ENCODE measurements at places on chromosomes 4 and X.

DNA sequence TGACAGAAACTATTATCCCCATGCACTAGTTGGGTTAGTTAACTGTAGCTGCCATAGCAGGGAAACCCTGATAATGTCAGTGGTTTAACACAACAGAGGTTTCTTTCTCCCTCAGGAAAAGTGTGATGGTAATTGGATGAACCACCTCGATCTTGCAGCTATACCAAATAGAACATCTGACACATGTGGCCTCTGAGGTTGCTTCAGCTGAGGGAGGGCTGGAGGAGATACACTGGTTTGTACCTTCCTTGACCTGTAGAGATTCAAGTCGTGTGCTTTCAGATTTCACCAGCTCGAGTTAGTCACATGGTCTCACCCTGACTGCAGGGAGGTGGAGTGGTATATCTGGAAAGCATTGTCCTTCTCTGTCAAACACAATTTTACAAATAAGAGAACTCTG is 147.2 kb upstream of the SFRP2 start:
- no peak for DNase-seq

DNA sequence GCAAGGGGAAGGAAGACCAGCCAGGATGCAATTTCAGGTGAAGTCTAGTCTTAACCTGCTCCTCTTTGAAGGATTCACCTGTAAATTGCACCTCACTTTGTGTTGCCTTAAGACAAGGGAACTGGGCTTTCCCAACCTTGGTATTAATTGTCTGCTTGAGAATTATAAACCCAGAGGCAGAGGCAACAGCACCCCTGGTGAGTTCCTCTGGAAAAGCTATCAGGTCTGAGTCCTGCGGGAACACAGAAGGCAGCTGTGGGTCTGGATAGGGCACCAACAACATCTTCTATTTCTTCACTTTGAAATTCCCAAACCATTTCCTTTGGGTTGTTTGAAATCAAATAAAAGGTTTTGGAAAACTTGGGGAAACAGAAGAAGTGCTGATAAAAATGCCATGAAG is 109.2 kb upstream of the NPY2R start:
- DNase-seq = no peak

DNA sequence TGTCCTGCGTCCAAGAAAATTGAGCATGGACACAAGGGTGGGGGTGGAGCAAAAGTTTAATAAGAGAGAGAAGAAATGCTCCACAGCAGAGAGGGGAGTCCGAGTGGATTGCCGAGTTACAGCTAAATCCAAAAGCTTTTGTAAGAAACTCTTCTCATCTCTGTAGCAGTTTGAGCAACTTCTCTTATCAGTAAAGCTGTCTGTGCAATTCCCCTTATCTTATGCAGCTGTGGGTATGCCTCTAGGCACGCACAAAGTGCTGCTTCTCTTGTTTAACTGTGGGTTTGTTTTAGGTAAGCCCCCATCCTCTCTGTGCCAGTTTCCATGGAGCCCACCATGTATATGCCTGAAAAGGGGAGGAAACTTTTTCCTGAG is 44.8 kb downstream of the HMGB2 start:
- no peak for DNase-seq

DNA sequence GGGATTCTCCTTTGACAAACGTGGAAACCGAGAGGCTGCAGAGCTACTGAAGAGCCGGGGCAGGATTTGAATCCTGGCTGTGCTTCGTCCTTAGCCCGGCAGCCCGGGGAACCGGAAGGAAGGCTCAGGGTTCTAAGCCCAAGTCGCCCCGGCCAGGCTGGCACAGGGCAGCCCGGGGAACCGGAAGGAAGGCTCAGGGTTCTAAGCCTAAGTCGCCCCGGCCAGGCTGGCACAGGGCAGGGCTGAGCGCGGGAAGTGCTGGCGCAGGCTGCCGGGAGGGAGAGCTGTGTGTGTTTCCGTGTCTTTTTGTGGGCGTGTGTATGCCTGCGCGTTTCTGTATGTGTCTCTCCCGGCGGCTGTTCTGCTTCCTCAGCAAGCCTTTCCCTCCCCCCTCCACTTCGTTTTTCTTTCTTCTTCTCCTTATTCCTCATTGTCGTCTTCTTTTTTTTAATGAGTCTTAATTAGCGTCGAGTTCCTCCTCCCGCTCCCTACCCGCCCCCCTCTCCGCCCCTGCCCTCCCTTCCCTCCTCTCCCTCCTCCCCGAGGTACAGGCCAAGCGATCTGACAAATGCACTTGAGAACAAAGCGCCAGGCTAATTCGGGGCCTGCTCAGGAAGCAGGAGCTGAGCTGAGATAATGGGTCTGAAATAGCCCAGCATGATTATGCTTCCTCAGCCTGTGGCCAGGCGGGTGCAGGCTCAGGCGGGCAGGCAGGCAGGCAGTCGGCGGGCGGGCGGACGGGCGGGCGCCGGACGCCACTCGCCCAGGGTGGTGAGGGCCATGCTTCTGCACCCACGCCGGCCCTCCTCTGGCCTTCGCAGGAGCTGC is 65.9 kb downstream of the EFNB1 start:
- DNase-seq = no peak

GRCh38 chrX:8730812-8731558 is 952 bp downstream of the ANOS1 start:
- no peak for DNase-seq

DNA sequence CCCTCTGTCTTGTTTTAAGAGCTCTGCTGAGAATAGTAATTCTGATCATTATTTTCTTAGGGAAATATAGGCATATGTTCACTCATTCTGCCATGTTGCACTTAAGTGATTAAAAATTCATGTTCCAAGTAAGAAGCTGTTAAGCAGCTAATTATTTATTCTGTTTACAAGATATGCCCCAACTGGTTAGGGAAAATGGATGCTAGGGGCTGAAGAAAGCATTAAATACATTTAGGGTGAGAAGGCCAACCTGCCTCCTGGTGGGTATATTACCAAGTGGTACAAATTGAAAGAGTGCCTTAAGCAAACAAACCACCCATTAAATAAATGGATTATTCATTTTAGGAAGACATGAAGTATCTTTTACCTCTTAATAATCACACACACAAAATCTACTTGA is 392.6 kb upstream of the EPHA5 start:
- DNase-seq = no peak

DNA sequence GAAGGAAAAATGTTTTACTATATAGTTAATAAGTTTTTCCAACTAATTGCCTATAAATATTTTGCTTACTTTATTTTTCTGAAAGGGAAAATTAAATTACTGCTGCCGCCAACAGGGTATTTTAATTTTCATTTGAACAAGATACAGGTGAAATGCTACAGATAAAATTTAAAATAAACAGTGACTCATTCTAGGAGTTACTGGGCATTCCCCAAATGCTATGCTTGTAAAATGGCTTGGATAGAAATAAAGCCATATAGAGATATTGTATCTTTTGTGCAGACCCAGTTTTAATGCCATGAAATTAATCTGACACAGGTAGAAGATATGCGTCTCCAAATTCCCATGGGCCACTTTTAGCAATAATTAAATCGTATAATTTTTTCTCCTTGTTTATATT is 144.5 kb downstream of the NAP1L3 start:
- DNase-seq = no peak

DNA sequence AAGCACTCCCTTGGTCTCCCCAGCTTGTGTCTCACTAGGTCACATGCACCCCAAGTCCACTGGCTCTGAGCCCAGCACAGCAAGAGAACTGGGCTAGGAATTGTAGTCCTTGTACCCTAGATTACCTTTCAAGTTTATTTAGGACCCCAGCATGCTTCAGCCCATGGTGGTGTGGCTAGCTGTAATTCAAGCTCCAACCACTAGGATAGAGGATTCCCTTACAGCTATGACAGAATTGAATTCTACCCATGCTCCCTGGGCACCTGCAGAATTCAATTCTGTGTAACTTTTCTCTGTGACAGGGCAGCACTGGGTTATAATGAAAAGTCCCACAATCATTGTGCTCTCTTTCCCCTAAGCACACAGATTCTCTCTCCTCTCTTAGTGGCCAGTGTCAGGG is 253.8 kb upstream of the DMD start:
- DNase-seq = no peak

- DNase-seq = no peak
Observed at GRCh38 chr4:138113819-138114400, 128.2 kb downstream of the SLC7A11 start.

DNA sequence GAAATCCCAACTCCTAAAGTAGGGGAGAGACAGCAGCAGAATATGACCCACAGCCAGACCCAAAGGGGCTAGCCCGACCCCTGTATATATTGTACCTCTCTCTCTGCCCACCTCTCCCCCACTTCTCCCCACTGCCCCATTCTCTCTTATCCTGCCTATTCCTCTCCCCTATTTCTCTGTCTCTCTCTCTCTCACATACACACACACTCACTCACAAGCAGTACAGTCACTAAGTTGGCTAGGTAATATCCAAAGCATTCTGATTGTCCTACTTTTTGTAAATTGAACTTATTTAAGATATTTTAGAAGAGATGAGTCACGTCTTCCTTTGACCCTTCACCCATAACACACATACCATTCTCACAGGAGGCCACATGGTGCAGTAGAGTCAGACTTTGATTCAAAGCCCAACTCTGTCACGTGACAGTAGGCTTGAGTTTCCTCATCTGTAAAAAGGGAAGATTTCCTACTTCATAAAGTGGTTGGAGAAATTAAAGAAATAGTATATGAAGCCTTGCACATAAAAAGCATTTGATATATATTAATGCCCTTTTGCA is 29.5 kb downstream of the SRPX2 start:
- no peak for DNase-seq

DNA sequence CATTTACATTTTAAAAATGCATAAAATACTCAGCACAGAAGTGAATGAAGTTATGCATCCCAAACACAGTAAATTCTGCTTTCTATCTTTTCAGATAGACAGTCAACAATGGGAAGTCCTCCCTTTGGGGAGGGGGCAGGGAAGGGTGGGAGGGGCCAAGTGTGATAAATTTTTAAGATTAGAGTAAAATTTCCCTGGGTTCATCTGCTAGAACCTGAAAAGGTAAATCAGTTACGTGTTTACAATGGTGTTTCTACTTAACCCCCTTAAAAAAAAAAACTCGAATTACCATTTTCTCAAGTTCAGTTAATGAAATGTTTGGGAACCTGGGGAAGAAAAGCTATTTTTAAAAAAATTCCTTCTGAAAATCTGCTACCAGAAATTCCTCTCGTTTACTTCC is 9.1 kb downstream of the PITX2 start:
- no peak for DNase-seq

- DNase-seq = no peak
Observed at GRCh38 chr4:11428899-11429698, 405 bp upstream of the HS3ST1 start.

GRCh38 chr4:76748649-76749048 is 149.3 kb downstream of the SOWAHB start:
- no peak for DNase-seq

DNA sequence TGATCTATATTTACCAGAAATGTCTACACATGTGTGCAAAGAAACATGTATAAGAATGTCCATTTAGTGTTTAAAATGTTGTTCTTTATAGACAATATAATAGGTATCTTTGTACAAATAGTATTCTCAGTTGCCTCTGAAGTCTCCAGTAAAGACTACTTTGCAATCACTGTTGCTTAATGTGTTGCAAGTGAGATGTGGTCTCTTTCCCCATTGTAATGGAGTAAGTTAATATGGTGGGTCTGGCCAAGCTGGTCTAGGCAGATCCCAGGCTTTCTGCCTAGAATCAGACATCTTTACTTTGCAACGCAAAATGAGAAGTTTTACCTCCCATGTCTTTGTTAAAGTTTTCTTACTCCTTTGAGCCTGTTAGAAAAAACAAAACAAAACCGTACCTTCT is 144.8 kb downstream of the GABRA3 start:
- no peak for DNase-seq

GRCh38 chrX:17052793-17053192 is 106.3 kb downstream of the REPS2 start:
- no peak for DNase-seq

DNA sequence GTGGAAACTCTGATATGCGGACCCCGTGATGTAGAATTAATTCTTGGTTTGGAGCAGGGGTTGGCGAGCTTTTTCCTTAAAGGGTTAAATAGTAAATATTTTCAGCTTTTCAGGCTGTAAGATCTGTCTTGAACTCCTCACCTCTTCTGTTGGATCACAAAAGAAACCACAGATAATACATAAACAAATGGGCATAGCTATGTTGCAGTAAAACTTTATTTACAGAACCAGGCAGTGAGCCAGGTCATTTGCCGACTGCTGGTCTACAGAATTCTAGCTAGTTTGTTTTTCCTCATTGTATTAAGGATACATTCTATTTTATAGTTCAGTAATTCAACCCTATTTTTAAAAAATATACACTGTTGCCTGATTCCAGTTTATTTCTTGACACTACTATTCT is 116.6 kb downstream of the PAPSS1 start:
- DNase-seq = no peak

DNA sequence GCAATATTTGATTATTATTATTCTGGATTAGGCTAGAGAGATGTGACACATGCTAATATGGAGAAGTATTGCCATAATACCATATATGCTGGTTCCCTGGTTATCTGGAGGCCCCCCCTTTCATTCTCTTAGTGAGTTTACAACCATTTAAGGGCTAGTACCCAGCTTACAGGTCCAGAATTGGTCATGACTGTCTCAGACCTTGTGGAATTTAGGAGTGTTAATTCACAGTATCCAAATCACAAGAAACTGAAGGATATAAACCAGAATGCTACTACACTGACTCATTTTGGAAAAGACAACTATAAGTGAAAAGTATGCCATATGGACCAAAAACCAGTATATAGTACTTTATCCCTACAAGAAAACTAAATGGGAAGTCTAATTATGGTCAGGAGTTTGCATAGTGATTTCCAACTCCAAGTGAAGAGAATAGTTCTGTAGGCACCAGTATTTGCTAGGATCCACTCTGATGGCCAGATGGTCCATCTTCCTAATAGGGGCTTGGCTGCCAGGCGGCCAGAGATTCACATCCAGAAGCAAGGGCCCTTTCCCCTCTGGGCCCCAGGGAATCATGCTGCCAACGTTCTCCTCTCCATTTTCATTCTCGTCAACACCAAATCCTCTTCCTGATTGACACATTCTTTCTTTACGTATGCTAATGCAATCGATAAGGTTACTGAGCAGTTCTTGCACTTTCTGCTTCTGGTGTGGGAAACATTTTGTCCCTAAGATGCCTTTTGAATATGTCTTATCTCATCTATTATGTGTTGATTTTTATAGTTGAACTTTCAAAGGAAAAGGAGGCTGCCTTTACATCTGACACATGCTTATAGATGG is 123.6 kb downstream of the SHROOM3 start:
- DNase-seq = no peak

DNA sequence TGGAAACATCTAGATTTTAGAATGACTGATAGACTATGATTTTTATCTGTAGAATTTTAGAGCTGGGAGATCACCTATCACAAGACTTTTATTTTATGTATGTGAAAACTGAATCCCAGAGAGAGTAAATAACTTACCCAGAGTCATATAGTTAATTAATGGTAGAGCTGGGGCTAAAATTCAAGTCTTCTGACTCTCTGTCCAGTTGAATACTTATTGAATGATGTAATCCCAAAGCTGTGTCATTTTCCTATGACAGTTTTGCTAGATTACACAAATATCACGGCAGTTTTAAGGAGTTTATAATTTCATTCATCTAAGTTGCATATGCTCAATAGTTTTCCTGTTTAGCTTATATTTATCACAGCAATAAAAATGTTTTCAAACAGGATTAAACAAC is 6.7 kb downstream of the NRK start:
- no peak for DNase-seq

GRCh38 chr4:139665690-139666529 is at the start of gene MGST2:
Gene MGST2, plus strand, starts transcription at chr4:139665819. Its CDS starts 201 bp downstream, at chr4:139666020.
- no peak for DNase-seq
